Retina (tissue), 1 donor: ENCODE measurements at places on chromosomes 12 and 14.

GRCh38 chr14:19947413-19948090 is 16.8 kb downstream of the OR4K1 start:
- no peak for DNase-seq

GRCh38 chr12:64995816-64996215 is 125.3 kb downstream of the WIF1 start:
- no peak for DNase-seq

DNA sequence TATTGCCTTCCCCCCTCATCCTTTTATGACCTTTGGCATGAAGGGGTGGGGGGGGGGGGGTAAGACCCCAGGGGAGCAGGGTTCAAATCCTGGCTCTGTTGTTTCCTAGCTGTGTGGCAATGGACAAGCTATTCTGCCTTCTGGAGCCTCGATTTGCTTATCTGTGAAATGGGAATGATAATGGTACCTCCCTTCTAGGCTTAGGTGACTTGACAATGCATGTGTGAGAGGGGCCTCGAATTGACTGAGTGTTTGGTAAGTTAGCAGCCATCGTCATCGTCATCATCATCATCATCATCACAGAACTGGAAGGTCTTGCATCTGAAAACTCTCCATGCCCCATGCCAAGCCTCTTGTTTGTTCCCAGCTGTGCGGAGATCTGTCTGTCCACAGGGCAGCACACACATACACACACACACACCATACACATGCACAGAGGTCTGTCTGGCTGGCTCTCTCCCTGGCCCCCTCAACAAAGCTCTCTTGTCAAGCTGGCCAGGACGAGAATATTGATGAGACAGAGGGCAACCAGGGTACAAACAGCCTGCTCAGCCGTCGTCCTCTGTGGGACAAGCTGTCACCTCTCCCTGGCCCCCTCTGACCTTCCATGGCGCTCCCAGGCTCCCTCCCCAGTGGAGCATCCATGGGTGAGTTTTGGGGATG is 5.9 kb upstream of the SDS start:
- DNase-seq: no peak

DNA sequence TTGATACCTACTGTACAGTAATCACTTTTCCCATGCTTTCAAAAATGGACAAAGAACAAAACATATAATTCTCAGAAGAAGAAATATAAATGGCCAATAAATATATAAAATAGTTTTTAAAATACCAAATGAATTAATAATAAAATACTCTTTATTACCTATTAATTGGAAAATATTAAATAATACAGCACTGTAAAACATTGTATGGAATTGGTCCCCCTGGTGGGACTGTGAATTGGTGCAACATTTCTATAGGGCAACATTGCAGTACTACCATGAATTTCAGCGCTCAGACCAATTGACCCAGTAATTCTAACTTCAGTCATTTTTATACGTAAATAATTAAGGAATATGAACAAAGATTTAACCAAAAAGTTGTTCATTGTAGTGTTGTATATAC is 162.6 kb downstream of the PELI2 start:
- no peak for DNase-seq

GRCh38 chr14:36508418-36509068 is 11.5 kb downstream of the NKX2-1 start:
- peak; percentile 72 for DNase-seq

DNA sequence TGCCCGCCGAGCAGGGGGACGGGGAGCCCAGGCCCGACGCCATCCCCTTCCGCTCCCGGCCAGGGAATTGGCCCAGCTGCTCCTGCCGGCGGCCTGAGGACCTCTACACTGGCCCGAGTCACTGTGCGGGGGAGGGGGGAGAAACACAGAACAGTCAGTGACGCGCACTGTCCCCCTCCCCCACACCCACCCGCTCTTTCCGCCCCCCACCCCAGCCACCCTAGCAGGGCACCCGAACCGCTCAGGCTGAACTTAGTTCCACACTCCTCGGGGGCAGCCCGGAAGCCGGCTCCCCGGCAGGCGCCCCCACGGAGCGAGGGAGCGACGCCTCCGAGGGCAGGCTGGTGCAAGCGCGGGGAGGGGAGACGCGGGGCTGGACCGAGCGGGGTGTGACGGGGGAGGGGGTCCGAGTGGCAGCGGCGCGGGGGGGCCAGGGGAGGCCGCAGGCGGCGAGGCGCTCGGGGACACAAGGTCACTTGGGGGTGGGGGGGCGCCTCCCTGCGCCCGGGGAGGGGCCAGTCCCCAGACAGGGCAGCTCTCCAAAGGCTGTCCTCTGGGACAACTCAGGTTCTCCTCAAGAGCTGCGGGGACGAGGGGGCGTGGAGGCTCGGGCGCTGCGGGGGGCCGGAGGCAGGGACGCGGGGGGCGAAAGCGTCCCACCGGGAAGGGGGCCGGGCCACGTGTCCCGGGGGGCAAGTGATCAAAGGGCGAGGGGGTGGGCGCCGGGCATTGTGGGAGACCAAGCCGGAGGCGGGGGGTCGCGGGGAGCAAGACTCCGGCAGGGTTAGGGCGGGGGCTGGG is 648 bp downstream of the CHD4 start:
- DNase-seq: no peak

- no peak for DNase-seq
Observed at GRCh38 chr12:110107369-110108281, 16.5 kb upstream of the IFT81 start.

GRCh38 chr12:15996254-15996653 is 85.1 kb downstream of the DERA start:
- no peak for DNase-seq

GRCh38 chr12:20375560-20375959 is 7.2 kb downstream of the PDE3A start:
- DNase-seq: no peak

- no peak for DNase-seq
Observed at GRCh38 chr12:132342251-132343227, 13.2 kb upstream of the GALNT9 start.

DNA sequence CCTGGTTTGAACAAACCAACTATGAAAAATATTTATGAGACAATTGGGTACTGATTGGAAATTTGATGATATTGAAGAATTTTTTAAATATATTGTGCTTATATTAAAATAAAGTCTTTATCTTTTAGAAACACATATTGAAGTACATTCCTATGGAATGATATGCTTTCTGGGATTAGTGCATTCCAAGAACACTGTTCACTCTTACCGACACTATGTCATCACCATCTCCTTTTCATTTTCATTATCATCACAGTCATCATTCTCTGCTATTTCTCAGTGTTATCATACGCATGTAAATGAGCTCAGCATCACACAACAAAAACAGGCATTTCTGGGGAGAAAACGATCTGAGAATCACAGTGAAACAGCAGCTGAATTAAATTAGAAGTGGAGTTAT is 513.3 kb upstream of the CCDC196 start:
- no peak for DNase-seq

DNA sequence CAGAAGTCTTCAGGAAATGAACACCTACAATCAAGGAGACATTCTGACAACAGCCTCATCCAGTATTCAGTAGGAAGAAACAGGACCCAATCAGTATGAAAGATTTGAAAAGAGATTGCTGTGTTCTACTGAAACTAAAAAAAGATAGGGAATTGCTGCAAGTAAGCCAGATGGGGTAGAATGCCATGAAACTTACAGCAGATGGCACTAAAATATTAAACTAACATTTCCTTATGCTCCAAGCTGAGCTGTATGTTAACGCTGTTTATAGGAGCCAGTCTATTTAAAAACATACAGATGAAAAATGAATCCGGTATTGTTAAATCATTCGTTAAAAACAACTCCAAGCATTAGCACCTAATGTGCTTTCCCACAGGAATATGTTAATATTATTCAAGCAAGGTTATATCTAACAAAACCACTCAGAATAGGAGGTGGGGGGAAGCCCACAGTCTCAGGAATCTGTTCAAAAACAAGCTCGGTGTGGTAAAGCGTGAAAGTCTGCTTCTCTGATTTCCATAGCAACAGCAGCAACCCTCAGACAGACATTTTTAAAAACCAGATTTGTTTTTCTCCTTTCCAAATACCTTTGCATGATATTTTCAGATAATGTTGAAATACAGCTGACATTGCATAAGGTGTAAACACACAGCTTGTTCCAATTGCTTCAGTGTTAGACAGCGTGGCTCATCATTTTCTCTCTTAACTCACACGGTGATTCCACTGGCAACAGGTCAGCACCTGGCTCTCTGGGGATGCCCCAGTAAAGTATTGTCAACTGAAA is 131.4 kb upstream of the CCDC175 start:
- DNase-seq: no peak
